ENCODE measurements at places on chromosomes 1 and 21.

DNA sequence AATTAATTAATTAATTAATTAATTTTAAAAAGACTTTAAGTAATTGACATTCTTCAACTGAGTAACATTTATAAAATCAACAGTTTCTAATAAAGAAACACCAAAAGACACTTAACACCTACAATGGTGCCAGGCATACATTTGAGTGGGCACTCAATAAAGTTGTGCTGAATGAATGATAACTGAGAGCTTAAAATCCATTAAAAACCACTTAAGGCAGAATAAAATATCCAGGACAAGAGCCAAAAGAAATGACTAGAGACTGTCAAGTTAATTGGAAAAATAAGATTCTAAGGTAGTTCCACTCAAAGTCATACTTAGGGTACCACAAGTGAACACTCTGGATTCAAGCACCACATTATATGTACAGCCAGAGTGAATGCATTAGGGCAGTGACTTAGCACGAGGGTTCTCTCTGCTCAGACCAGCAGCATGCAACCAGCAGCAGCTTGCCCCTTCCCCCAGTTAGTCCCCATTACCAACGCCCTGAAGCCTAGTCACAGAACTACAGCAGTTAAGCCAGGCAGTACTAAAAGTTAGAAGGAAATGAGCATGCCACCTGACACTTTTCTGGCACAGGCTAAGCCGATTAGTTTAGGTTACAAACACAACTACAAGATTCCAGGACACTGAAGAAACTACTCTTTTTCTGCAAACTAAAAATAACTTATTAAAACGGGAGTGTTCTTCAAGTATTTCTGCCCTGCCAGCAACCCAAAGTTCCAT lies 46.5 kb downstream of the LUZP1 start:
- DNase-seq = no peak

GRCh38 chr1:109977657-109978378 lies 6.7 kb upstream of the AHCYL1 start:
- no peak for DNase-seq

GRCh38 chr1:63548877-63549276 lies 25.6 kb downstream of the EFCAB7 start:
- no peak for DNase-seq

GRCh38 chr1:10450836-10451235 lies 1.0 kb downstream of the CORT start:
- DNase-seq = no peak

GRCh38 chr1:56077206-56077605 lies 502.2 kb downstream of the PLPP3 start:
- DNase-seq = no peak

DNA sequence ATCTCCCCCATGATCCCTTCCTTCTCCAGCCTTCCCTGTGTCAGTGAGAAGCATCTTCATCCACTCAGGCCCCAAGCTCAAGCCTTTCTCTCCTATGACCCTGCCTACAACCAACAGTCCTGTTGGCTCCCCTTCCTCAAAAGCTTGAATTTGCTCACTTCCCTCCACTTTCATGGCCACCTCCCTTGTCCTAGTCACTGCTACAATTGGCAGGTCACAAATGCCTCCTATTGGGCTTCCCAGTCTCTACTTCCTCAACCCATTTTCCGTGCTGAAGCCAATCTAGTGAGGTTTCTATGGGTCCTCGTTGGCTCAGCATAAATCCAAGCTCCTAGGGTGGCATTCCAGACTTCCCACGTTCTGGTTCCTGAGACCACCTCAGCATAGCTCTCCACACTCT lies 40.2 kb upstream of the SLC6A9 start:
- no peak for DNase-seq

DNA sequence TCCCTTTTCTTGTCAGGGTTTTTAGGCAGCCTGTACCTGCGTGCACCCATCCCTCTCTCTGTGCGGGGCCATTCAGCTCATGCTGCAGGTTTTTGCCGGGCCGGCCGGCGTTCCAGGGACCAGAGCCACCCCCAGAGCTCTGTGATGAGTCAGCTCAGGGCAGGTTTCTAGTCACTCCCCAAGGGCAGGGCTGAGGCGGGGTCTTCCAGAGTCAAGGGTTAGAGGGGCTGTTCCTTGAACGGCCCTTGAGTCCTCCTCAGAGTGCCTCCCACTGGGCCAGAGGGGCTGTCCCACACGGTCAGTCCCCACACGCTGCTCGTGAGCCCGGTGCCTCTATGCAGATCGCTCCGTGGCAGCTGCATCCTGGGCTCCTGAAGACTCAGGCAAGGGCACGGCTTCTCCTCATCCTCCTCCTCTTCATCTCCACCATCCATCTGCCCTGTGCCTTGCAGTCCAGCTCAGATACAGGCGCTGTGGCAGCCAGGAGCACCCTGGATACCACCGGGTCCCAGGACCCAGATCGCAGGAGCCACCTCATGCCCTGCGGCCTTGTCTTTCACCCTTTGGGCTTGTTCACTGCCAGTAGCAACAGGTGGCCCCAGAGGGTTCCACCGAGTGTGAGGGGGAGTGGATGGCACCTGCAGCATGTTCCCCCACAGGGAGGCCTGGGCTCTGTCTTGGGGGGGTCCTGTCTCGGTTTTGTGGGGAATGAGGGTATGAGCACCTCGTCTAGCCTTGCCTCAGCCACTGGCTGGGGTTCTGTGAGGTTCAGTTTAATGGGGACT lies 17.4 kb downstream of the SLX9 start:
- no peak for DNase-seq

DNA sequence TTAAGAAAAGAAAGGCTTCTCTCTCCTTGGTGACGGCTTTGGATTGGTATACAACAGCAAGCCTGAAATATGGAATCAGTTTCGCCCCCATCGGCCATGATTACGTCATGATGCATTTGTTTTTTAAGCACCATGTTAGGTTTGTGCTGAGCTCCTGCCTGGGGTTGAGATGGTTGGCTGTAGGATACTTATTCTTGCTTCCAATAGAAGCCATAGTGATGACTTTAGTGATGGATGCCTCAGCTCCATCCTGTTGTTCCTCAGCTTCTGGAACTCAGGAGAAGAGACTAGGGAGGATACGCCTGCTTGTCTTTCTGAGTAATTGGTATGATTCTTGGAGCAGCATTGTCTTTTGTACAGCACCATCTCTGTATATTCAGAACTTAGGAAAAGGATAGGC lies 14.7 kb downstream of the XCL1 start:
- no peak for DNase-seq

GRCh38 chr1:21095976-21096375 lies 80.7 kb downstream of the EIF4G3 start:
- DNase-seq = no peak

DNA sequence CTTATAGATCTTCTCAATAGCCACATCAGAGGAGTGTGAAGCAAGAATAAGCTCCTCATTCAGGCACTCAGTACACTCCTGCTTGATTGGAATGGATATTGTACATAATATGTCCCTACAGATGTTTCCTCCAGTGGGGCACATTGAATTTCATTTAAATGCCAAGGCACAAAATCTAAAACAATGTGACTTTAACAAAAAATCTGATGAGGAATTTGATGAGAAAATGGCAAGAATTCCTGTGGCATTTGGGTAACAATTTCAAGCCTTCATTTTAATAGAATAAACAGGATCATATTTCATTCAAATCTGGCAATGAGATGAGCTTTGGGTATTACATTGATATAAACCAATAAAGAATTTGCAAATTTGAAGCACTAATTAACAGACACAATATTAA lies 307.7 kb upstream of the PKN2 start:
- no peak for DNase-seq

DNA sequence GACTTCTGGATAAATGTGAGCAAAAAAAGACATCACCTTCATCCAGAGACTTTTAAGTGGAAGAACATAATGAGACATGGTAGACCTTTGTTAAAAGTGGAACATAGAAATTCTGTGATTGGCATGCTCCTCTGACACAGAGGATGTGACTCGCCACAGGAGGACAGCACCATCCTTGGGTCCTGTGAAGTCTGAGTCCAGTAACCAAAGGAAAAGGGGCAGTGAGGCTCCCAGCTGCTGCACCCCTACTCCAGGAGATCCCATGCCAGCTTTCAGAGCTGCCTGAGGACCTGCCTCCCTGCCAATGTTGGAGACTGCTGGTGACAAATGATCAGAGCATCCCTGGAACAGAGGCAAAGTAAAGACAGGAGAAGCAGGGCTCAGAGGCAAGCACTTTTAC lies 136.2 kb downstream of the BRINP2 start:
- no peak for DNase-seq

DNA sequence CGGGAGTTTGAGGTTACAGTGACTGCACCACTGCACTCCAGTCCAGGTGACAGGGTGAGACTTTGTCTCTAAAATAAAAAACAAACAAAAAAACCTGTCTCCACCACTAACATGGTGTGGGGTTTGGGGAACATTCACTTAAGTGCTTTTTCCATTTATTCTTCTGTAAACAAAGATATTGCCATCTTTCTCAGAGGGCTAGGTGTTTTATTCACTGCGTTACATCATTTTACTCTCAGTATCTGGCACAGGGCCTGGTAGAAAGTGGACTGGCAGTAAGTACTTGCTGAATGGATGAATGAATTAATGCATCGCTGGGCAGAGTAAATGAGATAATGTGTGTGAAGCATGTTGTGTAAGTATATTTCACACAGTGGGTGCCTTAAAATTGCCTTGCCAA lies 20.1 kb downstream of the KIAA0040 start:
- no peak for DNase-seq

GRCh38 chr1:50969611-50970508 lies at the start of gene CDKN2C:
CDKN2C (plus strand) TSS chr1:50970245; CDS start chr1:50970369, 124 bp downstream.
- no peak for DNase-seq

DNA sequence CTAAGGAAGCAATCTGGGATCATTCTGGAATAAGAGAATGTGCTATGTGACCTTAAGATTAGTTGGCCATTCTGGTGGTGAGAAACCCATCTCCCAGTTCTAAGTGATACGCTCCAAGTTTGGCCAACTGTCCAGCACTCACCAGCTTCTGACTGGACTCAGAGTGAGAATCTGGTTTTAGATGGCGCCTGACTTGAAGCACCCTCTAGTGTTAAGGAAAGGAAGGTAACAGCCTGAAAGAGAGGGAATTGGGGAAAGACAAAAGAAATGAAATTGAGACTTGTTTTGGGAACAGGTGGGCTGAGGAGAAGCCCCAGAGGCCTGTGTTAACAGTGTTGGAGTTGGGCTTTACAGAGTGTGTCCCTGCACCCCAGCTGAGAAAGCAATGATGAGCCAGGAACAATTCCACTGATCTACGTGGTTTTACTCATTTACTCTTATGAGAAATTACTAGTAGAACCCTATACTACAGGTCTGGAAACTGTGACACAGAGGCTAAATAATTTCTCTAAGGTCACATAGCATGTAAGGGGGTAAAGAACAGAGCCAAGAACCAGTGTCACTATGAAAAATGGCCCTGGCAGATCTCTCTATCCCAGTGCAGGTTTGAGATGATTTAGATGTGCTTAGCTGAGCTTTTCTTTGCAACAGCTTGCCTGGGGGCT lies 9.3 kb upstream of the FCAMR start:
- DNase-seq = no peak

DNA sequence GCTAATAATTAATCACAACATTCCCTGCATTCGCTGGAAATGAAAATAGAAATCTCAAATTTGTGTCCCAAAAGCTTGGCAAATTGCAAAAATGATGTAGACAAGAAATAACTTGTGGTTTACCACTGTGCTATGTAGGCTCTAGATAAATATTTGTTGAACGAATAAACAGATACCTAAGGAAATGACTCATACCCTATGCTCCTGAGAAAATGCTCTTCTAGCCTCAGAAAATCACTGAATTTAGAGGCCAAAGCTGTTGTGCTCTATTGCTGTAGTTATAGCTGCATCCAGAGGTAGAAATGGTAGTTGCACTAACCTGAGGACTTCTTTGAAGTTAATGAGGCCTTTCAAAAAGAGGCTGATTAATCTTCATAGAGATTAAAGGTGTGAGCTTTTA lies 142.0 kb upstream of the ZNHIT6 start:
- no peak for DNase-seq

DNA sequence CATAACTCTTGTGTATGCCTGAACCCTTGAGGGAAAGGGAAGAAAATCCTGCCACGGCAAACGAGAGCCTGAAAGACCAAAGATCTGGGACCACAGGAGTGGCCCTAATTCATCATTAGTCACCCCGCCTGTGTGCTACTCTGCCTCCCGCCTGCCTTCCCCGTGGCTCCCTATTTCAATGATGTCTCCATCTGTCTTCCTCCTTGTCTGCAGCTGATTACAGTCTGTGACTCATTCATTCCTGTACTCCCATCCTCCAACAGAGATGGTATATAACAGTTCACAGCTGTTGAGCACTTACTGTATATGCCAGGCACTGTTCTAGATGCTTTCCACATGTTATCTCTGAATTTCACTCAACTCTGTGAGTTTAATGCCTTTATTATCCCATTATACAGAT lies 96.6 kb downstream of the SEC16B start:
- no peak for DNase-seq

- DNase-seq = no peak
Observed at GRCh38 chr1:58395355-58395754, 151.2 kb downstream of the OMA1 start.

- DNase-seq = no peak
Observed at GRCh38 chr1:91603409-91603808, 102.8 kb downstream of the CDC7 start.

DNA sequence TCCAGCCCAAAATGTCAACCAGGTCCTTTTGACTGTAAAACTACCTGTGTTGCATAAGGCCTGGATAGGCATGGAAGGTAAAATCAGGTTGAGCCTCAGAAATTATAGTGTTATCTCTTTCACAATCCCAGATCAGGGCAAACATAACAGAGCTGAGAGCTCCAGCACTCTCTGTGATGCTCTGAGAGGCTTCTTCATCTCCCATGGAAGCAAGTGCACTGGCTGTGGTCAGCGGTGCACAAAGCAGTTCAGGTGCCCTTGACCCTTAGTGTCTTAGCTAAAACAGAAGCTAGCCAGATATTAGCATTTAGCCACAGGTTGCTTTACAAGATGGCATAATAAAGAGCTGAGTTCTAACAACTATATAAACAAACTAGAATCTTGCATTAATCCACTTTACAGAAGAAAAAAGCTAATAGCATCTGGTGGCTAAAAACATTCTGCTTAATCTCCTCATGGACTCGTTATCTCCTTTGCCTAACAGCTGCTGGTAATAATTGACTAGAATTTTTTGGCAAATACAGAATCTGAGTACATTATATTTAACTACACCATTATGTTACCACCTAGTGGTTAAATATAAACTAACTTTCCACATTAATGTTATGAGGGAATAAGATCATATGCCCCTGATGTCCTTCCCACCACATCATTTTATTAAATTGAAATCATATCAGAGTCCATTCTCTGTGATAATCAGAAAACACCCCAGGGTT lies 25.6 kb upstream of the POGK start:
- DNase-seq = no peak

DNA sequence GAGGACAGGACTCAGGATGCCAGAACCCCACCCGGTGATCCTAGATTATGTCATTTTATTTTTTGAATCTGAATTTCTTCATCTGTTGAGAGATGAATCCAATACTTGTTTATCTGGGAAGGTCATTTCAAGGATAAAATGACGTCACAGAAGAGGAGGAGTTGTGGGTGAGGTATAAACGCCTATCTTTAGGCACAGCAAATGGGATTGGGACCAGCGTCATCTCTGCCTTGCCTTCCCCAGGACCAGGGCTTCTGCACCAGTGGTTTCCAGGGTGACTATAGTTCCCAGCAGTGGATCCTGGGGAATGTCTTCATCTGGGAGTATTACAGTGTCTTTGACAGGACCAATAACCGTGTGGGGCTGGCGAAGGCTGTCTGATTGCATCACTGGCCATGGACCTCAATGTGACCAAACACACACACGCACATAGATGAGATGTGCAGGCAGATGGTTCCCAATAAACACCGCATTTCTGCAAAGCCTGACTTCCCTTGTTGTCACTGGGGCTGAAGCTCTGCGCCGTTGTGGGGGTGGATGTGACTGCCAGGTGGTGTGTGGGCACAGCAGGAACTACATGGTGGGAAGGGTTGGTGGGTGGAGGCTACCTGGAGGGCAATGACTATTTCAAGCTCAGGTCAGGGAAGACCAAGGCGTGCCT lies 28.1 kb downstream of the KCNA10 start:
- no peak for DNase-seq
